ENCODE measurements at places on chromosomes 3 and 15. TPM values are rescaled to one million over a fixed set of nuclear protein-coding genes. Genes with fewer than 3 reads are reported as not detected.

The PIGZ gene
- total RNA-seq, result 2.6 TPM

The GNAI2 gene
- total RNA-seq, result 450 TPM

The STRIT1 gene
- total RNA-seq, result not detected

The CPN2 gene
- not detected for total RNA-seq

The NOX5 gene
- total RNA-seq, result not detected

The AADACL2 gene
- not detected for total RNA-seq

GRCh38 chr3:7913283-7913682 lies 588.3 kb upstream of the LMCD1 start:
- no peaks in the 10 kb centered on the region for H3K4me1 ChIP-seq
- no peaks in the 10 kb centered on the region for H3K27me3 ChIP-seq
- no peak overlapping the region for H3K4me3 ChIP-seq
- H3K27ac ChIP-seq, result no peak overlapping the region

DNA sequence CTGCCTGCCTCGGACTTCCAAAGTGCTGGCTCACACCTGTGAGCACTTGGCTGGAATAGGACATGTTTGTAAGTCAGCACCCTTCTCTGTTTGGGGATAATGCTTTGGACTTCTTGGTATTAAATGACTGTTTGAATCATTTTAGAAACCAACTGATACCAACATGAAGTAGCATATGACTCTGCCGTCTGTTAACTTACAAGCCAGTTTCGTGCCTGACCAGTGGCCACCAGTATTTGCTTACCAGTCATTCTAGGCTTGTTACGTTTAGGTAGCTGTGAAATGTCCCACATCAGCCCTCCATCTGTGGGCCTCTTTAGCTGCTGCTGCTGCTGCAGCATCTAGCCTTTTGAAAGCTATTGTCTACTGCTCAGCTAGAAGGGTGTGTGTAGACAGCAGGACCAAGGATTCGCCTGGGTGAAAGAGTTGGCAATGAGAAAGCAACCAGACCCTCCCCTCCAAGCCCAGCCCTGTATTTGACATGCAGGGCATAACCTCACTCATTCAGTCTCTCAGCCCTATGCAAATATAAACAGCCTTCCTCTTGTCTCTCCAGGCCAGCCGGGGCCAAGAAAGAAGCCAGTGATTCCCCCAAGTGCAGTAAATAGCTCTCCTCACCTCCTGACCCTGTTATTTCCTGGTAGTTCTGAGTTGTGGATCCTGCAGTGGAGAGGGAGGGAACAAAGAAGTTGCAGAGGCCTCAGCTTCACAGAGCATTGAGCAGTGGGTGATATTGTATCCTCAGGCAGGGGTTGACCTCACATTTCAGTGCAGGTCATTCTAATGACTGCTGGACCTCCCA lies 51.0 kb downstream of the NKIRAS1 start:
- H3K4me3 ChIP-seq, result no peak overlapping the region
- no peak overlapping the region for H3K27ac ChIP-seq

DNA sequence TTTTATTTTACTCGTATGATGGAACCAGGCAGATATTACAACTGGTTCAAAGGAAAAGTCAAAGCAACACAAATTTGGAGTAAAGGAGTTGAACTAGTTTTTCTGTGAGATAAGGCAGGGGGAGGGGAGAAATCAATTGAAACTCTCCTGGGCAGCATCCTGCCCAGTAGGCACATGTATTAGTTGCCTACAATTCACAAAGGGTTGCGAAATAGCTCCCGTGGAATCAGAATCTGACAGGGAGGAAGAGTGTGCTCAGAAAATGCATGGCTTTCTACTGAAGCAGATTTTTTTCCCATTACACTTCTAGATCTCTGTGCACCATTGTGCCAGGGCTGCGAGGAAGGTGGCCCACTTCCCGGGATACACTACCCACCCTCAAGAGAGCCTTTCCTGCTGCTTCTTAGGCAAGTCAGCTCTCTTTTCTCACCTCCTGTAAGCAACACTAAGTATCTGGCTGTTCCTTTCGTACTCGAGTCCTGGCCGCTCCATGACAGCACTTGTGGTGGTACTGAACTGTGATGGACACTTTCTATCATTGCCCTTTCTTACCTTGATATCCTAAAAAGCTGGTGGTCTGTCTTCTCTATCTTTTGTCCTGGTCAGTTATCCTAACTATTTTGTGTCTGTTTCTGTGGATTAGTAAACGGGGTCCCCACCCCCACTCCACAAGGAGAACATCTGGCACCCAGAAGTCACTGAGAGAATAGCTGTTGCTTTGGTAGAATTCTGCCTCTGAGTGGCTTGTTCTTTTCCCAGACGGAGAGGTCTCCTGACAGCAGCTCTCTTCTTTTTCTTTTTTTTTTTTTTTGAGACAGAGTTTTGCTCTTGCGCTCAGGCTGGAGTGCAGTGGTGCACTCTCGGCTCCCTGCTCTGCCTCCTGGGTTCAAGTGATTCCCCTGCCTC lies 74.8 kb downstream of the RPL39L start:
- H3K4me3 ChIP-seq, result no peak overlapping the region
- peaks cover 62% of the 10 kb centered on the region for H3K36me3 ChIP-seq
- H3K27ac ChIP-seq, result peak overlapping the region; percentile 45
- no peak for DNase-seq
- peaks cover 44% of the 10 kb centered on the region for H3K4me1 ChIP-seq
- no peaks in the 10 kb centered on the region for H3K27me3 ChIP-seq

- no peaks in the 10 kb centered on the region for H3K4me1 ChIP-seq
- no peak overlapping the region for H3K27ac ChIP-seq
- no peaks in the 10 kb centered on the region for H3K36me3 ChIP-seq
- H3K4me3 ChIP-seq, result no peak overlapping the region
- DNase-seq, result no peak
Observed at GRCh38 chr15:71559098-71559497, 251.3 kb upstream of the NR2E3 start.

DNA sequence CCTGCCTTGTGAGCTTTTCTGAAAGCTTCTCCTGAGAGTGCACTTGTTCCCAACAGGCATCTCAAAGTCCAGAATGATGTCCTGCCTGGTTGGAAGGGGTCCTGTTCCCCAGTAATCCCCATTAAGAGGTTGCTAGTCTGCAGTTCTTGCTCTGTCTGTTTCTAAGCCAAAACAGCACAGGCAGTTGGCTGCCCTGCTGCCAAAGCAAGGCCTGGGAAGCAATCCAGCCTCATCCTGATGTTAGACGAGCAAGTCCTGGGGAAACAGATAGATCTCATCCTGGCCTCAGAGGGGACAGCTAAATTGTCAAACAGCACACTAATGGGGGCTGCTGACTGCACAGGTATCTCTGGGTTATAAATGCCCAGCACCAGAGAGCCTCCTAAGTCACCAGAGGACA lies 198.0 kb downstream of the EPHB1 start:
- H3K36me3 ChIP-seq, result no peaks in the 10 kb centered on the region
- H3K27ac ChIP-seq, result no peak overlapping the region
- H3K4me3 ChIP-seq, result no peak overlapping the region
- no peak for DNase-seq
- H3K4me1 ChIP-seq, result no peaks in the 10 kb centered on the region

DNA sequence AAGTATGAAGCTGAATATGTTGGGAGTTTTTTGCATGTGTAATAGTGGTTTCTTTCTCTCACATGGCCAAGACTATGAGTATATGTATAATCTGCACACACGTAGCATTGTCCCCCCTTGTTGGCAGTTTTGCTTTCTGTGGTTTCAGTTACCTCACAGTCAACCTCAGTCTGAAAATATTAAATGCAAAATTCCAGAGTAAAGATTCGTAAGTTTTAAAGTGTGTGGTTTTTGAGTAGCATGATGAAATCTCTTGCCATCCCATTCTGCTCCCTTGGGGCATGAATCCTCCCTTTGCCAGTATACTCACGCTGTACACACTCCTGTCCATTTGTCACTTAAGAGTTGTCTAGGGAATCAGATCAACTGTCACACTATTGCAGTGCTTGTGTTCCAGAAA lies 742.0 kb upstream of the CCDC54 start:
- no peak overlapping the region for H3K27ac ChIP-seq
- H3K27me3 ChIP-seq, result no peaks in the 10 kb centered on the region

GRCh38 chr3:49213541-49213943 lies 42.1 kb downstream of the KLHDC8B start:
- H3K27me3 ChIP-seq, result no peaks in the 10 kb centered on the region
- H3K27ac ChIP-seq, result no peak overlapping the region

DNA sequence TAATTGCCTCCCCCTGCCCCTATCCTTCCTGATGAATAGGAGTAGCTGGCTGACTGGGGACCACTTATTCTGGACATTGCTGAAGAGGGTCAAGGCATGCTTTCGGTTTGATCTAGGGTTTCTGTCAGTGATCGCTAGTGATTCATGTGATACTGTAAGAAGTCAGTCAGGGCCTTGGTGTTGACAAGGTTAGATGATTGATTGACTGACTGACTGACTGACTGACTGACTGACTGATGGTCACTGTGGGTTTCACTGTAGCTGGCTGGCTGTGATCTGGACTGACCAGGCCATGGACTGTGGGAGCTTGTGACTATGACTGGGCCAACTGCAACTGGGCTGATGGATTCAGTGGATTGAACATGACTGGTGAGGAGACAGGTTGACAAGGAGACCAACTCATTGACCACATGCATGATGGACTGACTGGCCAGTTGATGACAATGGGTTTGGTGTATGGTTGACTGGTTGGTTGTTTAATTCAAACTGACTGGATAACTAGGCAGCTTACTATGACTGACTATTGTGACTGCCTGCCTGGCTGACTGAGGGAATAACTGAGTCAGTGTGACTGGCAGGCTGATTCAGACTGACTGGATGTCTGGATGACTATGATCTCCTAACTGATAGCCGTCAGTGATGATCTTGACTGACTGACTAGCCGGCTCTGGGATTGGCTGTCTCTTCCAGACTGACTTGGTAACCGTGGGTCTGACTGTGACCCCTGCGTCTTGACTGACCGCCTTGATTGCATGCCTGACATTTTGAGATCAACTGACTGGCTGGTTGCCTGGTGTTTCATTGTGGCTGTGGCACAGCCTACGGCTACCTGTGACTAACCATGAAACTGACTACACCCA lies 509.9 kb downstream of the SHQ1 start:
- no peak overlapping the region for H3K4me3 ChIP-seq
- H3K27ac ChIP-seq, result no peak overlapping the region

DNA sequence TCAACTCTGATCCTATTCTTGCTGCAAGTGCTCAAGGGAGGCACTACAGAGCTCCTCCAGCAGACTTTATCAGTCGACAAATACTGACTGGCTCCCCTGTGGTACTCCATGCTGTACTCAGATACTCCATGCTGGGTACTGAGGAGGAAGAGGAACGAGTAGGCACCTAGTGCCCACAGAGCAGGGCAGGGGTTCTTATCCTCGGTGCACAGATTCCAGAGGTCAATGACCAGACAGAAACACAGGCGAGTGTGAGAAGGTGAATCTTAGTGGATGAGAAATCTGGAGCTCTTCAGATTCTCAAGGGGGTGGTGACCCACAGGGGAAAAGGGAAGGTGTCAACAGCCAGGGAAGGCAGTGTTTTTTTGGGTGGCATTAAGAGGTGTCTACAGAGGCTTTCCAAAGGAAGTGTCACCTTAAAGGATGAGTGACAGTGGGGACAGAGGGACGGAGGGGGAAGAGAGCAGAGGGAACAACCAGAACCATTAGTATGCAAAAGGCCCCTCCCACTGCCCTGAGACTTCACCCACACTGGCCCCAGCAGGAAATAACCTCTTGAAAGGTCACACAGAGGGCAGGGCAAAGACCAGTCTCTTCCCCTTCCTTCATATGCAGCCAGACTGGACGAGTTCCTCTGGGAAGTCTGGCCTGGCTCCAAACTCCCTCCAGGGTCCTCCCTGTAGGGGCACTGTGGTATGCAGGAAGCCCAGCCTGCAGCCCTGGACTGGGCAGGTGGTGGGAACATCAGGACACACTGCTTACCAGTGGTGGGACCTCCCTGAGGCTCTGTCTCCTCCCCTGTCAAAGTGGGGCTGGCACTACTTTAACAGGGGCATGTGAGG lies 27.5 kb downstream of the CCDC12 start:
- H3K27me3 ChIP-seq, result no peaks in the 10 kb centered on the region
- peaks cover 32% of the 10 kb centered on the region for H3K36me3 ChIP-seq
- H3K4me3 ChIP-seq, result peak overlapping the region; percentile 66
- DNase-seq, result peak; percentile 70
- peaks cover 83% of the 10 kb centered on the region for H3K4me1 ChIP-seq
- peak overlapping the region; percentile 97 for H3K27ac ChIP-seq

DNA sequence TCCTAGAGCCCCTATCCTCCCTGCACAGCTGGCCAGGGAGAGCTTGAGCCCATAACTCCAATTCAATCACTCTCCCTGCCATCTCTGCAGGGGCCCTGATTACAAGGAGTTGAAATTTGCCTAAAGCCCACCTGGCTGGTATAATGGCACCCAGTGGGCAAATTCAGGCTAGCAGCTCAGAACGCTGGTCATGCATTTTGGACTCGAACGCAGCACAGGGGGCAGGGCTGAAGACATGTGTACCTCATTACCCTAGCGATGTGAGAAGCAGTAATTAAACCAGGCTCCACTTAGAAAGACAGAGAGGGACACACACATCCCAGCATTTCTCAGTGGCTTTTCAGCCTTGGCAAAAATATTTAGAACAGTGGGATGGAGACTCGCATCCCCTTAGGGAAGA lies 3.2 kb downstream of the INSYN1 start:
- H3K36me3 ChIP-seq, result no peaks in the 10 kb centered on the region
- DNase-seq, result no peak
- no peaks in the 10 kb centered on the region for H3K4me1 ChIP-seq
- H3K27me3 ChIP-seq, result peaks cover 51% of the 10 kb centered on the region
- no peak overlapping the region for H3K27ac ChIP-seq
